ENCODE measurements at places on chromosomes 13 and 19.

- DNase-seq: no peak
These were observed 561.7 kb downstream of the DIAPH3 start for GRCh38 chr13:59601993-59602392.

DNA sequence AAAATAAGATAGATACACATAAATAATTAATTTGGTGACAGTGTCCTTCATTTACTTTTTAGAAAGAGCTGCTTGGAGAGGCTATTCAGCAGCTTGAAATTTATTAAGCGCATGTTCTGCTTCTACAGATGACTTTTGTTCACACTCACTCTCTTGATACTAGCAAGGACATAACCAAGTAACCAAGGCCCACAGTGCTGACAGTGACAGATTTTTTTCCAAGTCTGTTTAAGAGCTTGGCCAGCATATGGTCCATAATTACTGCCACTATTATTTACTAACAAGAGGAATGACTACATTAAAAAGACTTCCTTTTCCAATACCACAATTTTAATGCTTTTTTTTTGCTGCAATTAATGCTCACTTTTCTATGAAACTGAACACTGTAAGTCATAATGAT lies 673.7 kb upstream of the MIR17HG start:
- no peak for DNase-seq

DNA sequence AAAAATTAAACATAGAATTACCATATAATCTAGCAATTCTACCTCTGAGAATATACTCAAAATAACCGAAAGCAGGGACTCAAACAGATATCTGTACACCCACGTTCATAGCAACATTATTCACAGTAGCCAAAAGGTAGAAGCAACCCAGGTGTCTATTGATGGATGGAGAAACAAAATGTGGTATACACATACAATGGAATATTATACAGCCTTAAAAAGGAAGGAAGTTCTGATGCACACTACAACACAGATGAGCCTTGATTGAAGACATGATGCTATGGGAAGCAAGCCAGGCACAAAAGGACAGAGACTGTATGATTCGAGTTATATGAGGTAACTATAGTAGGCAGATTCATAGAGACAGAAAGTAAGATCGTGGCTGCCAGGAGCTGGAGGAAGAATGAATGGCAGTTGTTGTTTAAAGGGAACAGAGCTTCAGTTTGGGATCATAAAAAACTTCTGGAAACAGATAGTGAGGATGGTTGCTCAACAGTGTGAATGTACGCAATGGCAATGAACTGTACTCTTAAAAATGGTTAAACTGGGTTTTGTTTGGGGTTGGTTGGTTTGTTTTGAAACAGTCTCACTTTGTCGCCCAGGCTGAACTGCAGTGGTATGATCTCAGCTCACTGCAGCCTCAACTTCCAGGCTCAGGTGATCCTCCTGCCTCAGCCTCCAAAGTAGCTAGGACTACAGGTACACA lies 47.5 kb downstream of the ZIC5 start:
- DNase-seq: no peak

- no peak for DNase-seq
These were observed 621.5 kb upstream of the ATXN8OS start for GRCh38 chr13:69485991-69486592.

DNA sequence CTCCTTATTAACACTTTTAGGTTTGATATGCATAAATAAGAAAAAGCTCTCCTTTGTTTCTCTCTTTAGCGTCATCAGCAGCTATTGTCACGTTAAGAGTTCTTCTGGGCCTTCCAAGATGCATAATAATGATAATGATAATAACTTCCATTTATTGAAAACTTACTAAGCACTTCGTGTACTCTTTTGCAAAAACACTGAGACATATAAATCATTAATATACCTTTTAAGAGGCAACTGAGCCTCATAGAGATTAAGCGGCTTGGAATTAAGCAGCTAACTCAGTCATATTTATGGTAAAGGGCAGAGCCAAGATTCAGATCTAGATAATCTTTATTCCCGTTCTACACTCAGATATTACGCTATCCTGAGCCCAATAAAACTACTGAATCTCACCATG lies 1105.1 kb downstream of the OLFM4 start:
- no peak for DNase-seq

GRCh38 chr19:2962018-2962670 lies 15.2 kb upstream of the TLE6 start:
- DNase-seq: no peak

DNA sequence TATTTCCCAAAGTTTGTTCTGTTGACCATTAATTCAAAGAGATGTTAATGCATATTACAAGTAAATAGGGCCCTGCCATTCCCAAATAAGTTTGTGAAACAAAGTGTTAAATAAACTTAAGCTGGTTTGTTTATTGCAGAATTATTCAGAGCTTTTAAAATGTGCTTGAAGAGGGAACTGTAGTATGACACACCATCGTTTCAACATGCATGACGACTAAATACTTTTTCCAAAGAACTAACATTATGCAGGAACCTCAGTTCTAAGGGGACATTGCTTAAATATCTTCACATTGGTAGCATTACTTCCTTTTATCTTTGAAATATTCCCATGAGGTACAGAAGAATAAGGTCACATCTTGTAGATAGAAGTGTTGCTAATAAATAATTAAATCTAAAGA lies 14.6 kb downstream of the LHFPL6 start:
- DNase-seq: no peak

DNA sequence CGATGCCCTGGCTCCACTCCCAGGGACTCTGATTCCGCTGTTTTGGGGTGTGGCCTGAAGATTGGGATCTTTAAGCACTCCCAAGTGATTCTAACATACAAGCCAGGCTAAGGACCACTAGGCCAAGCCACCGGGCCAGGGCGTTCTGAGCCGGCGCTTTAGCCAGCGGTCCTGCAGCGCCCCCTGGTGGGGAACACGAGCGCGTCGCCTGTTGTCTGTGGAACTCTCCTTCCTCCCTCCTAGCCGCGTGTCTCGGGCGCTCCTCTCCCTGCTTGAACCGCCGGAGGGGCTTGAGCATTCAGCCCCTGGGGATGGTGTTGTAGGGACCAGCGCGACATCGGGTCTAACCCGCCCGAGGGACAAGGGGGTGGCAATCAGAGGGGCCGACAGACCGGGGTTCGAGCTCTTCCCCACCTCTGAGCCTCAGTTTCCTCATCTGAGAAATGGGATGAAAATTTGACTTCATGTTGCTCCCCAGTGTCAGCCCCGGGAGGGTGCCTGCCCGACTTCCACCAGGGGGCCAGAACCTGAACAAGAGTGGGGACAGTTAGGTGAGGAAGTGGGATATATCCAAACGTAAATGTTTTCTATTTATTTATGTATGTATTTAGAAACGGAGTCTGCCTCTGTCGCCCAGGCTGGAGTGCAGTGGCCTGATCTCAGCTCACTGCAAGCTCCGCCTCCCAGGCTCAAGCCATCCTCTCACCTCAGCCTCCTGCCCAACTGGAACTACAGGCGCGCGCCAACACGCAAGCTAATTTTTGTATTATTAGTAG lies 18.0 kb upstream of the PNMA8B start:
- no peak for DNase-seq

DNA sequence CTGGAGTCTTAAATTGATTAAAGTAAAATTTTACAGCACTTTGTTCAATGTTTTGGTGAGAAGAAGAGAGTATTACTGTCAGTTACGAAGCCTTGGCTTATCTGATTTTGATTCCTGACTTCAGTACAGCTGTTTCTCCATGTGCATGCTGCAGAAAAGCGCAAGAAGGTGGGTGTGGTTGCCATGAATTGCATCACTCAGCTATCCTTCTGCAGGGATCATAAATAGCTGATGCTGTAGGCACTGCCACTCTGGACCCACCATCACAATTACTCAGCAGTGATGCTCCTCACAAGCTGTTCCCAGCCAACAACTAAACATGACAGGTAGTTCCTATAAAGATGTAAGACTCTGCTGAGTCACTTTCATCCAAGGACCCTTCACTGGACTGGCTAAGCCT lies 321.2 kb downstream of the IRS2 start:
- no peak for DNase-seq

DNA sequence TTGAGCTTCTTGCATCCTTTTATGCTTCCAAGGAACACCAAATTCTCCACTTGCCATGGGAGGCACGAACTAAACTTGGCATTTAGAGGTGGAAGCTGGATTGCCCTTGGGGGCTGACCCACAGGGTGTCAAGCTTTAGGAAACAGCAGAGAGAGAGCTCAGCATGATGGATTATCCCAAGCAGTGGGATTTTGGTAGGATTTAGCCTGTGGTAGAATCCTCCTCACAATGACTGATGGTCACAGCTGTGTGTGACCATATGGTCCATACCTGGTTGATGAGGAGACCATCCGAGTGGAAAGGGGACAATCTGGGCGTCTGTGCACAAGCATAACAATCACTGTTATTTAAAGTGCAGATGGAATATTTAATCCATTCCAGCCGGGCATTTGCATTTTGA lies 40.1 kb upstream of the PSG9 start:
- no peak for DNase-seq

DNA sequence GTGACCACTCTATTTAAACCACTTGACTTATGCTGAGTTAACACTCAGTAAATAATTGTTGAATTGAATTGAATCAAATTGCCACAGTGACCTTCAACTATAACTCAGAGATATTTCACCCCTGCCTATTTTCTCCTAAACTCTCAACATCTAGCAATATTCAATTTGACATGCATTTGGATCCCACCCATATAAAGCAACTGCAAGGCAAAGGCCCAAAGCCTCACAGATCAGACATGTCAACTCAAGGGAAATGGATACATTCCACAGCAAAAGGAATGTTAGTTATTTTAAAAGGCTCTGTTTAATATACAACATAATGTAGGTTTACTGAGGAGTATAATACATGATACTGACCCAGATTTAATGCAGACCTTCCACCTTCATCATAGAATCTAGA lies 107.4 kb downstream of the KCTD12 start:
- DNase-seq: no peak

DNA sequence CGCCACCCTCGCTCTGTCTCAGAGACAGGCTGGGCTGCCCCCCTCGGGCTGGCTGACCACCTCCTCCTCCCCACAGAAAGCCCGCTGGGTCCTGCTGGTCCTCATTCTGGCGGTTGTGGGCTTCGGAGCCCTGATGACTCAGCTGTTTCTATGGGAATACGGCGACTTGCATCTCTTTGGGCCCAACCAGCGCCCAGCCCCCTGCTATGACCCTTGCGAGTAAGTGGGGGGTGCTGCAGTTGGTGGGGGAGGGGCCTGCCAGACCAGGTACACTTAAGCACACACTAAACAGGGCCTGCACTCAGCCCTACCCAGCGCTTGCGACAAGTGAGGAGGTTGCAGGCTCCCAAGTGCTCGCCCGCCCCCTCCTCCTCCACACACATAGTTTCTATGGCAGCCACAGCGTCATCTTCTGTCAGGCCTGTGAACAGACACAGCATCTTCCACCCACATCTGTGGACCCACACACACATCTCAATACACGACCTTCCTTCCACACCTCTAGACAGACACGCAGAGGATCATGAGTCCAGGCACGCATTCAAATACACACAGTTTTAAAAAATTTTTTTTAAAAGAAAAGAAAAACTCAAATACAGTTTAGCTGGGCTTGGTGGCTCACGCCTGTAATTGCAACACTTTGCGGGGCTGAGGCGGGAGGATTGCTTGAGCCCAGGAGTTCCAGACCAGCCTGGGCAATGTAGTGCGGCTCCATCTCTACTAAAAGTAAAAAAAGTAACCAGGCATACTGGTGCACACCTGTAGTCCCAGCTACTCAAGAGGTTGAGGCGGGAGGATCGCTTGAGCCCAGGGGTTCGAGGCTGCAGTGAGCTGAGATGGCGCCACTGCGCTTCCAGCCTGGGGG lies 18.4 kb downstream of the PLD3 start:
- DNase-seq: no peak

DNA sequence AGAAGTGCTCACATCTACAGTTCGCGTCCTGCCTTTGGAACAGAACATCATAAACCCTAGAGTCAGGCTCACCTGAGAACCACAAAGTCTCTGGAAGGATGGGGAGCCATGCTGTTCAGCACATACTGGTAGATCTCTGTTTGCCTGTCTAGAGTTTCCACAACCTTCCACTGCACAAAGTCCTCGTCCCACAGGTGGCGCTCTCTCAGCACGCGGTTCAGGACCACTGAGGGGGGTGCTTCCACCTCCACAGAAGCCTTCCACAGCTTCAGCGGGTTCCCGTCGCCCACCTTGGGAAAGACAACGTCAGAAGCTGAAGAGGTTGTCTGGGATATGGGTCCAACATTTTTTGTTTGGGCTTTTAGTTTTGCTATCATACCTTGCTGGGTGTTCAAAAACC lies 93.6 kb downstream of the KL start:
- no peak for DNase-seq

DNA sequence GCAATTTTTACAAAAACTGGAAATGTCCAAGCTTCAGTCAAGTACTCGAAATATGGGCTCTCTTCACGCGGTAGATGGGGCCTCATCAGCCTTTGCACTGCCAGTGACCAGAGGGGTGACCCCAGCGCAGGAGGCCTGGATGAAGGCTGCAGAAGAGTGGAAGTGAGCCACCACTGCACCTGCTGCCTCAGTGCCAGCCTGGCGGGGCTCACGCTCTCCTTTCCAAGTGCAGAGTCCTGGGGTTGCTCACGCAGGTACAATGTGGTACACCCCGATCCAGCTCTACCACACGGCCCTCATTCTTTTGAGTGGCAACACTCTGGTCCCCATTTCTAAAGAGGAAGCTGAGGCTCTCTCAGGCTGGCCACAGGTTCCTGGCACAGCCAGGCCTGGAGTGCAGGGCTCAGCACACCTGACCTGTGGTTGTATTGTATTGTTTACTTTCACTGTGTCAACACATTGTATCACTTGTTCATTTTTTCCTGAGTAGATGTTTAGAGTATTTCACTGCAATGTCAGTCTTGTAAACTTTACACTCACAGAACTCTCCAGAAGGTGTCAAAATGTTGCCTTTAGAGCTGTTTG lies 97.3 kb upstream of the SOX1 start:
- DNase-seq: no peak

DNA sequence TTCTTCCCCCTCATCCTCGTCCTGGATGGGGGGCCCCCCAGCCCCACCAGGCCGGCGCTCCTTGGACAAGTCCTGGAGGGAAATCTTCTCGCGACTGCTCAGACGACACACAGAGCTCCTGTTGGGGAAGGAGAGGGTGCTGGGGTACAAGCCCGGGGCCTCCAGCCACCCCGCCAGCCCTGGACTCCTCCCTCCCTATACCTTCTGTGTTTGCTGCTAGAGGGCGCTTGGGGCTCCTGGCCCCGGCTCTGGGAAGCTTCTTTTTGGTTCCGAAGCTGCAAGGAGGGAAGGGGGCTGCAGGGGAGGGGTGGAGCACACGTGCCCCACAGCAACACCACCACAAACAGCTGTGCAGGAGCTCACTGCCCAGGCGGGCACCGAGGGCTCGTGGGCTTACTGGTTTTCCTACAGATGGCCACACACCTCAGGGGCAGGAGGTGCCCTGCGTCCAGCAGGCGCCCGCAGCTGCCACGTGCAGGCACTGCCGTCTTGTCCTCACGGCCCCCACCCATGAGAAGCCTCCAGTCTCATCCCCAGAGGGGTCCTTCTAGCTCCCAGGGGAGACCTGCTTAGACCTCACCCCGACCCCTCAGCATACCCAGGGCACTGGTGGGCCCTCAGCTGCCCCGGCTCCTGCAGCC lies 20.5 kb downstream of the EPS8L1 start:
- no peak for DNase-seq

DNA sequence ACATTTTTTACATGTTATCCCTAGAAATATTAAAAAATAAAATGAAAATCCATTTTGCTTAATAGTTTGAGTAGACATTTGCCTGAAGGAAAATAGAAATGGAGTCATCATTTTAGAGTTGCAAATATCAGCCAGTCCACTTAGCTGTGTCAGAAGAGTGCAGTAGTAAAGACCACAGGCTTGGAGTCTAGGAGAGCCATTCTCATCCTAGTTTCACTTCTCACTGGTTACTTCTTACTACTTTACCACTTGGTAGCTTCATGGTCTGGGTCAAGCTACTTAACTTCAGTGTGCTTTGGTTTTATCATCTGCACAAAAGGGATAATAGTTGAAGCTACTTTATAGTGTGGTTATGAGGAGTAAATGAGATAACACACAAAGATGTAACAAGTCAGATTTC lies 286.5 kb upstream of the NBEA start:
- no peak for DNase-seq

Data from pulmonary artery endothelial cell (primary cell).